Chondrocyte (in vitro differentiated cells): ENCODE measurements at places on chromosomes 11 and 22. TPM values are rescaled to one million over a fixed set of nuclear protein-coding genes. Genes with fewer than 3 reads are reported as not detected.

GRIK4 gene
- 0.37 to 0.51 TPM (median 0.49 TPM) in 3 replicates for total RNA-seq

DNA sequence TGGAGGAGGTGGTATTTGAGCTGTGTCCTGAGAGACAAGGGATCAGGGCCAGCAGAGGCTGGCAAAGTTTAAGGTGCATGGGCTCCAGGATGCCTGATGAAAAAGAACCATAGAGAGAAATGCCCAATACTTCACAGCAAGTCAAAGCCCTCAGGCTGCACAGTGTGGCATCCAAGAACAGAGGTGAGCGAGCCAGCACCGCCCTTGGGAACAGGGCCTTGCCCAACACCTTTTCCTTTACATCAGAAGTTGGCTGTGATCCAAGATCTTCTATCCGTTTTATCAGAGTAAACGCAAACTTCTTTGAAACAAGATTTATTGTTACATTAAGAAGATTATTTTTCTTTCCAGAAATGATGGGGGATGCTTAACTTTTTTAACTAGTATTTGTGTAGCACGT lies 1.4 kb downstream of the B3GNT6 start:
- H3K36me3 ChIP-seq = no peaks in the 10 kb centered on the region
- DNase-seq = no peak
- H3K4me3 ChIP-seq = no peak overlapping the region
- H3K4me1 ChIP-seq = no peaks in the 10 kb centered on the region
- H3K27me3 ChIP-seq = peaks cover 25% of the 10 kb centered on the region
- H3K27ac ChIP-seq = no peak overlapping the region

DNA sequence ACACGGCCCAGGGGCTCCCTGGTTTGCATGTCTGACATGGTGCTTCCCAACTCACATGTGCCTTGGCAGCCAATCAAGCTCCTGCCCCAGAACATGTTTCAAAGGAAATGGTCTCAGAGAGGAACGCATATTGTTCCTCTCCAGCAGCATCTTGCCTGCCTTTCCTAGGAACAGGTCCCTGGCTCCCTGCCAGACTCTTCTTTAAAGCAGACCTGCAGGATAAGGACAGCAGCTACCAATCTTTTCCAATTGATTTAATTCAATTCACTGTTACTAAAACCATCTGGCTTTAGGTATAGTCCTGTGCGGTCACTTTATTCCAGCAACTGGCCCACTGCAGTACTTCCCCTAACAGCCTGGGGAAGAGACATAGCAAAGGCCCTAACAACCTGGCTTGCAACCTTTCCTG lies 79.9 kb downstream of the AMBRA1 start:
- DNase-seq = no peak
- H3K27me3 ChIP-seq = no peaks in the 10 kb centered on the region
- peaks cover 2% of the 10 kb centered on the region for H3K36me3 ChIP-seq
- peaks cover 21% of the 10 kb centered on the region for H3K4me1 ChIP-seq

- peaks cover 44% of the 10 kb centered on the region for H3K27me3 ChIP-seq
- H3K27ac ChIP-seq = no peak overlapping the region
- H3K4me1 ChIP-seq = no peaks in the 10 kb centered on the region
- no peak overlapping the region for H3K4me3 ChIP-seq
Observed at GRCh38 chr11:117761993-117762392, 35.0 kb downstream of the DSCAML1 start.

CBLIF gene
- total RNA-seq = not detected in 3 replicates

SEC14L3 gene
- total RNA-seq = not detected in 3 replicates

GRCh38 chr22:46006379-46007002 lies 29.5 kb upstream of the WNT7B start:
- no peaks in the 10 kb centered on the region for H3K27me3 ChIP-seq
- H3K36me3 ChIP-seq = peaks cover 2% of the 10 kb centered on the region
- no peak overlapping the region for H3K4me3 ChIP-seq
- H3K27ac ChIP-seq = peak overlapping the region; percentile 88
- DNase-seq = peak; percentile 96

DNA sequence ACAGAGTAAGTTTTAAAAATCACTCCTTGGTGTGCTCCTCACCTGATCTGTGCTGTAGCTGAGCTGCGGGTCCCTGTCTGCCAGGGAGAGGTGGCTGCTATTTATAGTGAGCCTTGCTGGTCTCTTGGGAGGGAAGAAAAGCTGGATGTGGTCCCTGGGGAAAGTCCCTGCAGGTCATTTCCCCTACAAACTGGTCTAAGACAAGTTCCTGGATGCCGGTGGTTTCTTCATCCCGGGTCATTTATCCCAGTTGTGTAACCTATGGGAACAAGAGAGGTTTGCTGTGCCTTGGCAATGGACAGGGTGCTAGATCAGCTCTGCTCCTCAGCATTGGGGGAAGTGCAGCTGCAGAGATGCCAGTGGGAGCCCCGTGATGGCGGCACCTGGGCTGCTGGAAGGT lies at the start of gene SAA2:
Gene SAA2, minus strand, starts transcription at position 108 of the 400 bp plus-strand sequence. CDS start 657 bp downstream, outside the sequence.
- DNase-seq = no peak
- H3K27ac ChIP-seq = no peak within 1 kb of the TSS
- peaks cover 2% of the 10 kb centered on the region for H3K36me3 ChIP-seq

TPBGL gene
- total RNA-seq = 0.24 to 0.82 TPM (median 0.74 TPM) in 3 replicates

TMEM151A gene
- 2.0 to 4.7 TPM (median 4.3 TPM) in 3 replicates for total RNA-seq

DNA sequence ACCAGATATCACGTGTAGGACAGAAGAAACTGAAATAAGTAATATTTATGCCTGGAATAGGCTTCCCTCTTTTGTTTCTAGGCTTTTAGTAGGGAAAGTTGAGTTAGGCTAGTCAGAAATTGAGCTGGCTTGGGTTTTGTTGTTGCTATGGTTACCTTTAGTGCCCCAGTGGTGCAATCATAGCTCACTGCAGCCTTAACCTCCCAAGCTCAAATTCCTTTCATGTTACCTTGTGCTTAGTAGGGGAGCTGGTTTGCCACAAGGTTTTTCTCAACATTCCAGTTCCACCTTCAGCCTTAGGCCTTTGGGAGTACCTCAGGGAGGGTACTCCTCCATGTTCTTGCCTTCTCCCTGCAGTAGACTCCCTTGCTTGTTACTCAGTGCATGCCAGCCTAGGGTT lies 69.1 kb upstream of the SUSD2 start:
- no peaks in the 10 kb centered on the region for H3K27me3 ChIP-seq
- no peak for DNase-seq
- H3K4me3 ChIP-seq = no peak overlapping the region
- peaks cover 25% of the 10 kb centered on the region for H3K36me3 ChIP-seq

DNA sequence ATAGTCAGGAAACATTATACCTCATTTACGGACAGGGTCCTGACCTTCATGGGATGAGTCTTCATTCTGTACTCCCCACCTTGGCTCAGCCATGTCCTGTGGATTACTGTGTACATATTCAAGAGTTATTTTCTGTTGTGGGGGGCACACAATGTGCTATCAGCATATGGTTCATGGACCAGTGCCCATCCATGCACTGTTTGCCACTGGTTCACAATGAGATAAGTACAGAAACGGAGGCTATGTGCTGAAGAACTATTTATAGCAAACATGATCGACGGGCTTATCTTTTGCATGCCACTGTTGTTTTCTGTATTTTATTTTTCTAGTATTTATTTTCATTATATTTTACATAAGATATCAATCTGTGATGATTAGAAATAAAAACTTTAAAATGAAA lies 56.4 kb upstream of the CCDC89 start:
- peaks cover 8% of the 10 kb centered on the region for H3K36me3 ChIP-seq
- H3K27ac ChIP-seq = no peak overlapping the region
- H3K4me1 ChIP-seq = peaks cover 27% of the 10 kb centered on the region
- H3K27me3 ChIP-seq = no peaks in the 10 kb centered on the region
- no peak overlapping the region for H3K4me3 ChIP-seq

FAM83F gene
- 0.22 TPM in 1 of 3 replicates, not detected in the others for total RNA-seq

RAC2 gene
- total RNA-seq = 0.20 TPM in 1 of 3 replicates, not detected in the others

DNA sequence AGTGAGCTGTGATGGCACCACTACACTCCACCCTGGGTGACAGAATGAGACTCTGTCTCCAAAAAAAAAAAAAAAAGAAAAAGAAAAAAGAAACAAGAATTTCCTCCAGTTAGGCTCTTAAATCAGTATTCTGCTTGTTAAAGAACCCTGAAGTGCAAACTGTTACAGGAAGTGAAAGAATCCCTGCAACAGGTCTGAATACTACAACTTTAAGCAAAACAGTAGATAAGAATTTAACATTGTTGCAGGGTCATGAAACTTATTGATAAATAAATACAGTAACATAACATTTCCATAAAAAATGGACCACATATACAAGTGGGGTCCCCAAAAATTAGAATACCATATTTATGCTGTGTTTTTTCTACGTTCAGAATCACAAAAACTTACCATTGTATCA lies 35.8 kb downstream of the FCHSD2 start:
- DNase-seq = no peak
- peak overlapping the region; percentile 8 for H3K27ac ChIP-seq
- H3K27me3 ChIP-seq = no peaks in the 10 kb centered on the region
- no peak overlapping the region for H3K4me3 ChIP-seq

- no peak for DNase-seq
- peaks cover 29% of the 10 kb centered on the region for H3K4me1 ChIP-seq
- H3K36me3 ChIP-seq = no peaks in the 10 kb centered on the region
- H3K4me3 ChIP-seq = no peak overlapping the region
- H3K27ac ChIP-seq = peak overlapping the region; percentile 49
Observed at GRCh38 chr11:10352921-10353550, 48.2 kb downstream of the ADM start.

TAF1D gene
- 83.8 to 85.7 TPM (median 84.5 TPM) in 3 replicates for total RNA-seq

PANX2 gene
- total RNA-seq = 3.0 to 6.1 TPM (median 3.3 TPM) in 3 replicates

DNA sequence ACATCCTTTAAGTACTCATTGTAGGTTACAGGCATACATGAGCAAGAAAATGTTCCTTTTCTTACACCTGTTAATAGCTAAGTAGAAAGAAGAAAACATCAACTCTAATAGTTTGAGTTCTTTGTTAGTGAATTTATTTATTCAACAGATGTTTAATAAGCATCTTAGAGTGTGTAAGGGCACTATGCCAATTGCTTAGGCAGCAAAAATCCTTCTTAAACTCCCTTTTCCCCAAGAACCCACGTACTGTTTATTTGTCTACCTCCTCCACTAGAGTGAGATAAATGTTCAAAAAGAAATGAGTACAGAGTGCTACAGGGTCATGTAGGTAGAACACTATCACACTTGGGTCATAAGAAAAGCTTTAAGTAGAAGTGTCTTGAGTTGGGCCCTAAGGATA lies 131.4 kb downstream of the CD44 start:
- no peak overlapping the region for H3K4me3 ChIP-seq
- no peaks in the 10 kb centered on the region for H3K36me3 ChIP-seq
- H3K4me1 ChIP-seq = peaks cover 12% of the 10 kb centered on the region
- no peak for DNase-seq

- H3K27me3 ChIP-seq = no peaks in the 10 kb centered on the region
- H3K36me3 ChIP-seq = no peaks in the 10 kb centered on the region
- DNase-seq = no peak
- no peak overlapping the region for H3K27ac ChIP-seq
Observed at GRCh38 chr11:126879516-126879915, 121.1 kb downstream of the KIRREL3 start.

GRCh38 chr11:23490557-23491235 lies 630.4 kb upstream of the CCDC179 start:
- no peak for DNase-seq
- no peaks in the 10 kb centered on the region for H3K4me1 ChIP-seq
- peaks cover 16% of the 10 kb centered on the region for H3K27me3 ChIP-seq
- H3K4me3 ChIP-seq = no peak overlapping the region
- H3K27ac ChIP-seq = no peak overlapping the region

GRCh38 chr11:94450048-94450447 lies 43.6 kb downstream of the MRE11 start:
- H3K27me3 ChIP-seq = no peaks in the 10 kb centered on the region
- H3K4me3 ChIP-seq = no peak overlapping the region
- H3K4me1 ChIP-seq = no peaks in the 10 kb centered on the region
- DNase-seq = no peak
- no peak overlapping the region for H3K27ac ChIP-seq

GRCh38 chr11:112555491-112556364 lies 295.1 kb upstream of the PLET1 start:
- H3K27me3 ChIP-seq = peaks cover 7% of the 10 kb centered on the region
- DNase-seq = no peak
- H3K27ac ChIP-seq = no peak overlapping the region

TRPC6 gene
- total RNA-seq = 0.36 to 0.47 TPM (median 0.46 TPM) in 3 replicates

DNA sequence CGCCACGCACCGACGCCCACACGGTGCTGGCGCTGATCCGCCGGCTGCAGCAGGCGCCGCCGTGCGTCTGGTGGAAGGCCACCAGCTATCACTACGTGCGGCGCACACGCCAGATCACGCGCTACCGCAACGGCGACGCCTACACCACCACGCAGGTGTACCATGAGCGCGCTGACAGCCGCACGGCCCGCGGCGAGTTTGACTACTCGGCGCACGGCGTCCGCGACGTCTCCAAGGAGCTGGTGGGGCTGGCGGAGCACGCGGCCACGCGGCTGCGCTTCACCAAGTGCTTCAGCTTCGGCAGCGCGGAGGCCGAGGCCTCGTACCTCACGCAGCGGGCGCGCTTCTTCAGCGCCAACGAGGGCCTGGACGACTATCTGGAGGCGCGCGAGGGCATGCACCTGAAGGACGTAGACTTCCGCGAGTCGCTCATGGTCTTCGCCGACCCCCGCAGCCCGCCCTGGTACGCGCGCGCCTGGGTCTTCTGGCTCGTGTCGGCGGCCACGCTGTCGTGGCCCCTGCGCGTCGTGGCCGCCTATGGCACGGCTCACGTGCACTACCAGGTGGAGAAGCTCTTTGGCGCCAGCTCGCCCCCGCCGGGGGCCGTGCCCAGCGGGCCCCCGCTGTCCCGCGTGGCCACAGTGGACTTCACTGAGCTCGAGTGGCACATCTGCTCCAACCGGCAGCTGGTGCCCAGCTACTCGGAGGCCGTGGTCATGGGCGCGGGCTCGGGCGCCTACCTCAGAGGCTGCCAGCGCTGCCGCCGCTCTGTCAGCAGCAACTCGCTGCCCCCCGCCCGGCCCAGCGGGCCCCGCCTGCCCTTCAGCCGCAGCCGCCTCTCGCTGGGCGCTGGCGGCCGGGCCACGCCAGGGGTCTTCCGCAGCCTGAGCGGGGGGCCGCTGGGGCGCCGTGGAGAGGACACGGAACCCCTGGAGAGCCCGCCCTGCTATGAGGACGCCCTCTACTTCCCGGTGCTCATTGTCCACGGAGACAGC lies 3.2 kb downstream of the TMEM151A start:
- H3K27ac ChIP-seq = no peak overlapping the region
- peaks cover 3% of the 10 kb centered on the region for H3K36me3 ChIP-seq
- DNase-seq = no peak

APOL5 gene
- not detected in 3 replicates for total RNA-seq

DNA sequence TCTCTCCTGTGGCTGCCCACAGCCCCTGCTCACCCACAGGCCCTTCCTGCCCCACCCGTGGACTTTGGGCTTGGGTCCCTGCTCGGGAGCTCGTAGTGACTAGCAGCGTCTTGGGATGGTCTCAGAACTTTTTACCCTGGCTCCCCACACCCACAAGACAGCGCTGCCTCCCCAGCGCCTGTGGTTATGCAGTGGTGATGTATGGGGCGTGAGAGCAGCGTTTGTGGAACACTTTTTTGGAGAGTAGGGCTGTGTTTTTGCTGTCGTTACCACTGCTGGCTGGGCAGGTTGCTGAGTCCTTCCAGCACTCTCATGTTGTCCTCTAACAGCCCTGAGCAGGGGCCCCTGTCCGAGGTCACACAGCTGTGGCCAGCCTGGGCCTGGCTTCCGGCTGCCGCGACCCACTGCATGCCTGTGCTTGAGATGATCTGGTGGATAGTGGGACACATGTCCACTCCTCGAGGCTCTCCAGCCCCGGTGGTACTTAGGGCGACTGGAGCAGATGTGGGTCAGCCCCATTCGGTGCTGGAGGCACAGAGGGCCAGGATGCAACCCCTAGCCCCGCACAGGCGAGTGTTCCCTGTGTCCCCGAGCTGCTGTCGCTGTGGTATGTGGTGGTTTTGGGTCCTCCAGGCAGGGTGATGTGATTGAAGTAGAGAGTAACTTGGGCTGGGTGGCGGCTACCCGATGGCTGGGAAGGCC lies 7.1 kb upstream of the GRAMD4 start:
- H3K27me3 ChIP-seq = no peaks in the 10 kb centered on the region
- H3K4me3 ChIP-seq = peak overlapping the region; percentile 33
- peak overlapping the region; percentile 75 for H3K27ac ChIP-seq
